ENCODE measurements at places on chromosomes 1 and 21.

DNA sequence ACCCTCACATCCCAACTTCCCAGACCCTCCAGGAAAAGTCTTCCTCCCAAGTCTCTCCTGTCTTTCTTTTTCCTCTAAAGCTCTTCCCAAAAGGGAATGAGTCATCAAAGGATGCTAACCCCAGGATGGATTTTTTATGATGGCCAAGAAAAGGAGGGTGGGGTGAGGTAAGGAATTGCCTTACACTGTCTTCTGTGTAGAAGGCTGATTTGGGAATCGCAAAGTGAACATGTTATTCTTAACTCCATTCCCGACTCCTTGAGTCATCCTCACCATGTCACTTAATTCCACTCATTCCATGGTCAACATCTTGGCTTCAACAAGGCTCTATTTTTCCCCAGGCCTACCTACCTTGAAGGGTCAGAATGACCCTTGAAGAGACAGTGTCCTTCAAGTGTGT lies 44.0 kb downstream of the TBX15 start:
- DNase-seq: no peak

DNA sequence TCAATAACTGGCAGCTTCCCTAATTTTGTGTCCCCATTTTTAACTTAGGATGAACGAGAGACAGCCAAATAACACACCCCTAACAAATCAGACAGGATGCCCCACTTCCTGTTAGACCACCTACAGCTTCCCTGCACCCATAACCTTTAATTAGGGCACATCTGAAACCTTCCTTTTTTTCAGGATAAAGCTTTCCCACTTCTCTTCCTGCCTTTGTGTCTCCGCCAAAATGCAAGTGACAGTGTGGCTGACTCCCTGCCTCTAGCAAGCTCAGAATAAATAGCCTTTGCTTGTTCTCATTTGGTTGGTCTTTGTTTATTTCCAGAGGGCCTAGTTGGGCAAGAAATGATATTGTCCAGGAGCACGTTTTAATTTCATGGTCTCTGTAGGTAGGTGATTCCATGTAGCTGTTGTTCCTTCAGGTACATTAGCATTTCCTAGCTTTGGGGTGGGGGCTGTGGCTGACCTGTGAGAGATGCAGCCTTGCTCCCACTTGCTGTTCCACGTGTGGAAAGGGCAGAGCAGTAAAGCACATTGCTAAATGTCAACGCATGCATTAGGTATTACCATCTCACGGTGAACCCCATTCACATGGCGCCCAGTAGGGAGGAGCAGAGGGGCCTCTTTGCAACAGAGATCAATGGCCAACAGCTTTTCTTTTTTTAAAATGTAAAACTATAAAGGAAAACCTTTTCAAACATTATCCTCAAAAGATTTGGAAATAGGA lies 154.9 kb downstream of the ST6GALNAC3 start:
- DNase-seq: no peak

DNA sequence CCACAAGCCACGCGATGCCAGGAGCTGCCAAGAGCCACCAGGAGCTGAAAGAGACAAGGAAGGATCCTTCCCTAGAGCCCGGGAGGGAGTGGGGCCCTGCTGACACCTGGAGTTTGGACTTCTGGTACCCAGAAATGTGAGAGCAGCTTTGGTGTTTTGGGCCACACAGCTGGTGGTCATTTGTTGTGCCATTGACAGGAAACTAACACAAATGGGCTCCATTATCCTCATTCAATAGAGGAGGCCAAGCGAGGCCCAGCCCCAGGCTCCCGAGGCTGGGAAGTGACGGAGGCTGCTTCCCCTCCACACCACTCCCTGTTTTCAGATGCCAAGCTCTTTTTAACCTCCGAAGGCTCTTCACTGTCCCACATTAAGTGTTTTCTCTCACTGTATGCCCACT lies 25.5 kb downstream of the DHRS3 start:
- no peak for DNase-seq

GRCh38 chr1:201013031-201013485 lies 10.5 kb downstream of the KIF21B start:
- DNase-seq: no peak

DNA sequence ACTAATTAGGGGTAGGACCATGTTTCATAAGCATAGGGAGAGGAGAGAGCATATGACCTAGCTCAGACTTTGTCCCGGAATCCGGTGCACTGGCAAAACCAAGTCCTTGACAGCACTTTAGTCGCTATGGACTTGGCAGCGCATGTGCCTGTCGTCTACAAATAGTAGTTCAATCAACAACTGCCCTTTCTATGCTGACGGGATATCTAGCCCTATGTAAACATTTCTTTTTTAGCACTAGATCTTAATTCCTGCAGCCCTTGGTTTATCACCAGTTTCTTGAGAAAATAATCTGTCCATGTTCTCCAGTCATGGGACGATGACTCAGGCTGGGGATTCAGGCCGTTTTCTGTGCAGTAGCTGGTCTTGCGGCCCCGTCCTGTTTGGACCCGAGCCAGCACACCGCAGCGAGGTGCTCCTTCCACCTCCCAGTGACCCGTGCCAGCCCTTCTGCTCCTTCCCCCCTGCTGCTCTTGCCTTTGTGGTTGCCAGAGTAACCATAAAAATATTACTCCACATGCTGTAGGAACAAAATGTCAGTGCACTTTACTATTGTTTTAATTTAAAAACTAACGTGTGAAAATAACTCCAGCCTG lies 8.6 kb upstream of the MT1HL1 start:
- no peak for DNase-seq

DNA sequence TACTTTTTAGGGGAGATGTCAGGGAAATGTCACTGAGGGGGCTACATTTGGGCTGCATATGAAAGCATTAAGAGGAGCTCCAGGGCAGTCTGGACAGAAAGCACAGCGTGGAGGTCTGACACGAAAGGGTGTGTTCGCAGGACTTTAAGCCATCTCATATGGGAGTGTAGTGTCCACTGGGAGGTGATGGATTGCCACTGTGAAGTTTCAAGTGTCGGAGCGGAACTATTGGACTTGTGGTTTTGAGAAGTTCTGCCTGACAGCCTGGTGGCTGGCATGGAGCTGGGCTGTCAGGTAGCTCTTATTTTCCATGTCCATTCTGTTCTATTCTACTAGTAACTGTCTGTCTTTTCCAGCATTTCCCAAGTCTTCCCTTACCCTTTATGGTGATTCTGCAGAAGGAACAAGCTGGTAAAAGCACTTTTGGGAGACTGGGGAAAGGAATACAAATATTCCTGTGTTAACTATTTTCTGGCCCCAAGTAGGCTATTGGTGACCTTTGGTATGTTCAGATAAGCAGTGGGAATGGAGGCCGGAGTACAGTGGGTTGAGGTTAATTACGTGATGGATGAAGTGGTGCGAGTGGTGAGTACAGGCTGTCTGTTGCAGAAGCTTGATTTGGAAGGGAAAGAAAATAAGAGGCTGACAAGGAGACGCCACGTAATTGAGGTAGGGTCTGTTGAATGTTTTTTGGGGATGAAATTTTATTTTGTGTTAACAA lies 19.3 kb downstream of the B3GALT5 start:
- no peak for DNase-seq

- DNase-seq: no peak
These were observed 1.4 kb upstream of the SRRM1 start for GRCh38 chr1:24641646-24642151.

DNA sequence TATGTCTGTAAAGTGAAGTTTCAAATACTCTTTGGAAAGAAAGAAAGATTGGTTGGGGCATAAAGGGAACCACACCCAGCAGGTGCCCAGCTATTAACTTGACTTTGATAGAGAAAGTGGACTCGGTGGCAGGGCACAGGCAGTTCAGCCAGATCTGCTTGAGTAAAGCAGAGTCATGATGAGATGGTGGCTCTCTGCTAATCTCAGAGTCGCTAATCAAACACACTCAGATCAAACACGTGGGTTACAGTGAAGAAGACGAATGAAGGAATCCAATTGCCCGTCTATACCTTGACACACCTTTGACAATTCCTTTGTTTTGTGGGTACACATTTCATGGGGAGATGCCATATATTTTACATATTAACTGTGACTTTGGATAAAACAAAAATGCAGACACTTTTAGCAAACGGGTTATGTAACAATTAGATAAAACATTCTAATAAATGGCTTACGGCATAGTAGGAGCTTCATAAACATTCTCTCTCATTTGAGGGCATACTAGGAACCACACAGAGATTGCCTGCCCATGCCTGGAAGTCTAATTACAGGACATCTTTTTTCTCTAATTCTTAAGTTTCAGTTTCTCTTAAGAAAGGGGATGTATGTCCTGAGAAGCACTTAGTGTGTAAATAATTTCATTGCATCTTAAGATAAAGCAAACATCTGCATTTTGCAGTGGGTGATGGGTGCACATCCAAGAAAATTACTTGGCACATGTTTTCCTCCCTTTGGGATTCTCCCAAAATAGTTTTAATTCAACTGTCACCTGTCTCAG lies 7.2 kb downstream of the CBR1 start:
- DNase-seq: no peak

DNA sequence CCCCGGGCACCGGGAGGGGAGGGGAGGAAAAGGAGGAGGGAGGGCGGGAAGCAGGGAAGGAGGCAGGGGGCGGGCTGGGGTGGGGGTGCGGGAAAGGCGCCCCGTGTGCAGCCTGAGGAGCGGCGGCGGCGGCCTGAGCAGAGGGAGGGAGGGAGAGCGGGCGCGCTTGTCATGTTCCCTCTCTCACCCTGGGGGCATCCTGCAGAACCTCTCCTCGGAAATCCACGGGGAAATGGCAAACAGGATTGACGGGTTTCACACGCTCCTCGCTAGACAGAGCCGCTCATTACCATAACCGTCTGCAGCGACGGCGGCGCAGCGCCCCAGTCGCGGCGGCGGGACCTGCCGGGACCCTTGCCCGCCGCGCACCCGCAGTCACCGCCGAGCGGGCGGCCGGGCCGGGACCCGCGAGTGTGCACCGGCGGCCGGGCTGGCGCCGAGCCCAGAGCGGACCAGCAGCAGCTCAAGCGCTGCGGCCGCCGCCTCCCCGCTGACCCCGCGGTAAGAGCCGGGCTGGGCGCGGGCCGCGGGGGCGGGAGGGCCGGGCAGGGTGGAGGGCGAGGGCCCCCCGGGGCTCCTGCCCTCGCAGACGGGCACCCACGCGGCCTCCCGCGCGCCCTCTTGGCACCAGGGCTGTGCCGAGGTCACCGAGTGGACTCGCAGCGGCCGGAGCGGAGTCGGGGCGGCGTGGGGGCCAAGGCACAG lies at the start of gene SERTAD4:
Gene SERTAD4 (plus strand): TSS at position 286 of the 705 bp plus-strand sequence. CDS start 5,165 bp downstream, outside the sequence.
- DNase-seq: peak; percentile 99

DNA sequence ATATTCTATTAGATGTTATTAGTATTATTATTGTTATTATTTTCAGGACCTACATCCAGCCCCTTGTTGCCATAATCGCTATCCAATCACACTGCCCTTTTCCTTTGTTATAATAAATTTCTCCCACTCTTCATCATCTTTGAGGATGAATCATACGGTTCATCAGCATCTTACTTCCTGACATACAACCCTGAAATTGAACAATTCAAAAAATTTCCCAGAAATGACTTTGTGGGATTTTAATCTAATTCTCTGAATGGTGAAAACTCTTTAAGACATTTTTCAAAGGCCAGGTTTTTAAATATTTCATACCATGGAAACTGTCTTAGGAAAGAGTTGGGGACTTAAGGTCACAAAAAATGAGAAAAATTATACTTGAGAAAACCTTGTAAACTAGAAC lies 353.5 kb downstream of the ST6GALNAC3 start:
- no peak for DNase-seq

- DNase-seq: no peak
These were observed 20.6 kb downstream of the NPHP4 start for GRCh38 chr1:5971471-5972197.

DNA sequence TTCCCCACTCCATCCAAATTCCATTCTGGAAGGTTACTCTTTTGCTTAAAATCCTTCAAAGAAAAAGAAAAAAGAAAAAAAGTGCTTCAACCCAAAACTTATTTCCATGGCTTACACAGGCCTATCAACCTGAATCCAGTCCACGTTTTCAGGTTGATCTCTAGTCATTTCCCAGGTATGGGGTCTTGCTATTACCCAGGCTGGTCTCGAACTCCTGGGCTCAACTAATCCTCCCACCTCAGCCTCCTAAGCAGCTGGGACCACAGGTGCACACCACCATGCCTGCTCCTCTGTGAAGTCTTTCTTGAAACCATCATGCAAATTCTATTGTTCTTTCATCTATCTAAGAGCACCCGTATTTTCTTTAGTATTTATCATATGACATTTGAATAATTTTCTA lies 7.6 kb downstream of the RNF19B start:
- no peak for DNase-seq

GRCh38 chr1:24502709-24503058 lies at the start of gene RCAN3:
TSS of gene RCAN3 (plus strand) at chr1:24502836. CDS start at chr1:24514373, 11,537 bp downstream.
- peak; percentile 60 for DNase-seq

DNA sequence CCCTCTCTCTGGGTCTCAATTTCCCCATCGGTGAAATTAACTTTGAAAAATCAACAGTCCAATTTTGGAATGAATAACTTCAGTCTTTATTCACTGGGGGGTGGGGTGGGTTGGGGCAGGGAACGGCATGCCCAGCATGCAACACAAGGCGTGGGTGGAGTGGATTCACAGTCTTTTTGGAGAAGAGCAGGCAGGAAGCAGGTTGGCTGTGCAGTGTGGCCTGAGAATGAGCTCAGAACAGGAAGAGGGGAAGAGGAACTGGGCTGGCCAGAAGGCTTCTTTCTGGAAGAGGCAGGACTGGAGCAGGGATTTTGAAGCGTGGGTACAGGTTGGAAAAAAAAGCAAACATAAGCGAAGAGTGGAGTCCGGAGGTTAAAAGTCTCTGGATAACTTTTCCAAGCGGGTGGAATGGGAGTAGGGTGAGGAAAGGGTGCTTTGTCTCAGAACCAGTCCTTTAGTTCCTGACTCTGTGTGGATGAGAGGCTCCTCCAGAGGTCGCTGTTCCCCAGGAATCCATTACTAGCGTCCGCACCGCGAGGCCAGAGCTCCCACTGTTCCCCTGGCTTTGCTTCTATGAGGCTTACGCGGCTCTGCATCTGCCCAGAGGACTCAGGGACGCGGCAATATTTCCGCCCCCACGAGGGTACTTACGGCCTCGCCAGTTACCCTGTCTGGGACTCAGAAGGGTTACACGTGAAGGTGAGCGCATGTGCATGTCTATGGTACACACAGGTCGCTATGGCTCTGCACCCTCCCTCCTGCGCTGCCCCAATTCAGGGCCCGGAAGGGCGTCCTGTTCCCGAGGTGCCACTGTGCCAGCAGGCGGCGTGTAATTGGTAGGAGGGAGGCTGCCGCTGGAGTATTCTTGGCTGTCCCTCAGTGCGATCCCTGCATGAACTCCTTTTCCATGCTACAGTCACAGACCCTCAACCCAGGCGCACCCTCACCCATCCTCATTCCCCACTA lies 5.5 kb upstream of the FOXD2 start:
- DNase-seq: no peak

Measured in NCI-H1048 (cell line).